ENCODE measurements at places on chromosomes 3 and 15. TPM values are rescaled to one million over a fixed set of nuclear protein-coding genes. Genes with fewer than 3 reads are reported as not detected.

BSN gene
- 0.82 TPM for total RNA-seq

ZNF501 gene
- 9.7 TPM for total RNA-seq

SNX22 gene
- 15.9 TPM for total RNA-seq

GRCh38 chr3:78907367-78907766 lies 860.4 kb downstream of the ROBO1 start:
- no peak for DNase-seq
